ENCODE measurements at places on chromosomes 5 and 9.

DNA sequence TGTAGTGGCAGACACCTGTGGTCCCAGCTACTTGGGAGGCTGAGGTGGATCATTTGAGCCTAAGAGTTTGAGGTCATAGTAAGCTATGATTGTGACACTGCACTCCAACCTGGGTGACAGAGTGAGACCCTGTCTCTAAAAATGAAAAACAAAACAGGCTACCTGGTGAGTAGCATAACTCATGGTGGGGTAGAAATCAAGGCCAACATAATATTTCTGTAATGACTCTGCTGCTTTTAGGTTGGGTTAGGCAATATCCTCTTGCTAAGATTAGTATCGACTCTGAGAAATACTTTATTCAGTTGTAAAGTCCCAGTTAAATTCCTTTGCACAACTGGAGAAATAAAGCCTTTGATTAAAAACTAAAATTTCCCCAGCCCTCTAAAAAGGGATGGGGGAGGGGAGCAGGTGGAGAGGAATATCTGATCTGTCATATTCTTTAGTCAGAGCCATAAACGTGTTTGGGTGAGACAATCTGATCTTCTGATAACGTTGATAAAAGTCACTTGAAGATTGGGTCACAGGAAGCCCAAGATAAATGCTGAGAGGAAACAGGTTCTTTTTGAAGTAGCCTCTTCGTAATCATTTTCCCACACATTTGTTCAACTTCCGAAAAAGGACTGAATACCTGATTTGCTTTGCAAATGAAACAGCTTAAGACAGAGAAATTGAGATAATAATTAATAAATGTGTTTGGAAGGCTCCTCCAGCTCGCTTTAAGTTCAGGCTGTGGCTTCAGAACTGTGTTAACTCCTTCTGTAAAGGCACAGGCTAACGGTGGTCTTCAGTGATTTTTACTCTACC is 14.9 kb downstream of the IL4 start:
- no peak for DNase-seq

- no peak for DNase-seq
Measured at GRCh38 chr5:95900383-95900958, 61.2 kb downstream of the ELL2 start.

- DNase-seq, result no peak
Measured at GRCh38 chr9:91835632-91836031, 114.4 kb downstream of the ROR2 start.

DNA sequence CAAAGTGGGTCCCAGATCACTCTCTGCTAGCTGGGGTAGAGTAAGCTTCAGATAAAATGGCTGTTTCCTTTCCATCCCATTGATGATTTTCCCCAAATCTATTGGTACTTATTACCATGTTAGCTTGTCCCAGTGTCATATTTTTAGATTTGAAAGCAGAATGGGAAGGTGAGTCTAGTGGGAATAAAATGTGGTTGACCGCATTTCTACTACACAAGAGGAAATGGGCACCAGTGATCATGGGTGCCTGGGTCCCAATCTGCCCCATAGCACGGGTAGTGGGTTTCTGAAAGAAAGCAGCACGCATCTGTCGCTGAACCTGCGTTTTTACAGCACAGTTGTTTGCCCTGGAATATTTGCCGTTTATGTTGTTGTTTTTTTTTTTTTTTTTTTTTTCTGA is 20.1 kb downstream of the DAPK1 start:
- DNase-seq, result no peak

DNA sequence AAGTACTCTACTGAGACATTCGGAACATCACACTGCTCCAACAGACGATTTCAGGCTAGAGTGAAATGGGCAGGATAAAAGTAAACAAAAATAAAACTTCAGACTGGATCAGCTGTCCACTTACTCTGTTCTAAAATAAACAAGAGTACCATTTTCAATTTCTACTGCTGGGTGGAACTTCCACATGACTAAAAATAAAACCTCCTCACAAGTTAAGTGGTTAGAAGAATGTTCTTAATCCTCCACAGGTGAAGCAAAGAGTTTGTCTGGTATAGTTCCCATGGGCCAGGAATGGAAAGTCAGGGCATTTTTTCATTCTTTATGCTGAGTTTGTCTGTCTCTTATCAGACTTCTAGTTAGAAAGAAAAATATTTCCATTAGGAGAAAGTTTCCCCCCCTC is 15.7 kb downstream of the NUDT12 start:
- no peak for DNase-seq

GRCh38 chr9:81384911-81385310 is 304.4 kb downstream of the TLE1 start:
- no peak for DNase-seq

GRCh38 chr5:162289489-162289888 is 221.9 kb downstream of the GABRG2 start:
- DNase-seq, result no peak
